ENCODE measurements at places on chromosomes 16 and 17. TPM values are rescaled to one million over a fixed set of nuclear protein-coding genes. Genes with fewer than 3 reads are reported as not detected.

DNA sequence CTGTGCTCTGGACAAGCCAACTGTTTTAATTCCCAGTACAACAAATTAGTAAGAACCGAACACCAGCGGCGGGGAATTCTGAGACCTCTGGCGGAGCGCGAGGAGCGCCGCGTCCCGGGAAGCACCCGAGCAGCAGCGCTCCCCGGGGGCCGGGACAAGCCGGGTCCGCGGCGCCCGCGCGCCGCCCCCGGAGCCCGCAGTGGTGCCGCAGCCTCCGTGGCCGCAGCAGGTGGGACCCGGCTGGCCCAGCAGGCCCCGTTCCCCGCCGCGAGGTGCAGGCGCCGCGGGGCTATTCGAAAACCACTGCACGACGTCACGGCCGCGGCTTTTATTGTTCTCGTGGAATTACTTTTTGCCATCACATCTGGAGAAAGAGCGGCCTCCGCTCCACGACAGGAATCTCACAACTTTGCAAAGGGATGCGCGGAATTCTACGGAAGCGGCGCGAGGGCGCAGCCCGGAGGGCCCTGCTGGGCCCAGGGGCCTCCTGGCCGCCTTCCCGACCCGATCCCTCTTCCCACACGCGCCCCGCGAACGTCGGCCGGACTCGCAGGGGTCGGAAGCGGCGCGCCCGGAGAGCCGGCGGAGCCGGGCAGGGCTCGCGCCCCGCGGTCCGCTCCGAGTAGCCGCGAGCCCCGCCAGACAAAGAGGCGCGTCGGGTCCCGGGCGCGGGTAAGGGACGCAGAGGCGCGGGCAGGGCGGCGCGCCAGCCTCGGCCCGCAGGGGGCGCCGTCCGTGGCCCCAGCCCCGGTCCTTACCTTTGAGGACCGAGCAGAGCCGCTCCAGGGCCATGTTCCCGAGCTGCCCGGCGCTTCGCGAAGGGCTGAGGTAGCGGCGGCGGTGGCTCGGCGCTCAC is 696 bp downstream of the NETO2 start:
- peak; percentile 62 for DNase-seq

- no peak for DNase-seq
Measured at GRCh38 chr16:27193300-27193990, 9.9 kb upstream of the KDM8 start.

DNA sequence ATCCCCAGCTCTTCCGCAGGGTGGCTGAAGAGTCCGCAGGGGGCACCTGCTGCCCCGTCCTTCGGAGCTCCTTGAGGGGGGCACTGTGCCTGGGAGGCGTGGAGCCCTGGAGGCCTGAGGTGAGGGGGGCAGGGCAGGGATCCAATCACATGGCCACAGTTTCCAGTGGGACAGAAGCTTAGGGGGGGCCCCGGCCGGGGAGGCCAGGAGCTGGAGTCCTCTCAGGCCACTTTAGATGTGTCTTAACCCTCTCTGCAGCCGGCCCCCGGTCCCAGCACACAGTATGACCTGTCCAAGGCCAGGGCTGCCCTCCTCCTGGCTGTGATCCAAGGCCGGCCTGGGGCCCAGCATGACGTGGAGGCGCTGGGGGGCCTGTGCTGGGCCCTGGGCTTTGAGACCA is 10.8 kb downstream of the ZNF213 start:
- no peak for DNase-seq

DNA sequence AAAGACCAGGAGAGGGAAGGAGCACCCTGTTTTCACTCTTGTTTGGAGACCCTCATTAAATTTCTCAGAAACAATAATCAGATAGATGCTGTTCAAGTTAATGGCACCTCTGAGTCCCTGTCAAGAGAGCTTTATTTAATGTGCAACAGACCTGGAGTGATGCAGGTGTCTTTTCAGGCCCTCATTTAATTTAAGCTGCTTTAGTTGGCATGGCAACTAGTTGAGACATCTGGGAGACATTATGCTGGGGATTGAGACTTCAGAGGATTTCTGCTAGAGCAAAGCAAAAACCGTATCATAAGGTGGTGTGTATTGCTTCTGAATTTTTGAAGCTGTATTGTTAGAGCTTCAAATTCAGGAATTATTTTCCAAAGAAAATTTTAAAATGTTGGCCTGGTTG is 108.5 kb downstream of the NLK start:
- no peak for DNase-seq

DNA sequence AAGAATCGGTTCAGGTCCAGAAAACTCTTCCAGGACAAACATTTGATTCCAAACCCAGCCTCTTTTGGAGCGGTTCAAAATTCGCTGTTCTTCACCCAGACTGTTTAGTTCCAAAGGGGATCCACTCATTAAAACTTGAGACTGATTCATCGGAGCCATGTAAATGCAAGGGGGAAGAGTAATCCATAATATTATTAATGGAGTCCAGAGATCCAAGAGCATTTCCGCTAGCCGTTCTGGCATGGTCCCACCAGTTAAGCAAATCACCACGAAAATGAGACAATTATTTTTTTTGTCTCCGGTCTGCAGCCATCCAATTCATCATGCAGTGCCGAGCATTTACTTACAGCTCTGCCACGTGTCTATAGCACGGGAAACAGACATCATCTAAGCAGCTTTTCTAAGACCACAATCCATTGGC is 15.1 kb downstream of the CDH8 start:
- no peak for DNase-seq

DNA sequence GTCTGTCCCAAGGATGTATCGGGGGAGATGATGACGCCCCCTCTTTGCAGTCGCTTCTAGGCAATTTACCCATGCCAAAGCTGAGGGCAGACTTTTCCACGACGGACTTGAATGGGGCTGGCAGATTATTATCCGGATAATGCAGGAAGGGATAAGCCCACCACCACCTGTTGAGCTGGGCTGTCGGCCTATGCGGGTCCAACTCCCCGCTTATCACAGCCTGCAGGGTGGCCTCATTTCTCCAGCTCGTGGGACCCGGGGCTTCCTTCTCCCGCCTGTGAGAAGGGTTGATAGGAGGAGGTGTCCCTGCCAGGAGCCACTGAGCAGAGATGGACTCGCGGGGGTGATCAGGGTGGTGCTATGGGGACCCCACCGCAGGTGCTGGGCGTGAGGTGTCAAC is 559 bp downstream of the CACNG5 start:
- DNase-seq, result no peak

DNA sequence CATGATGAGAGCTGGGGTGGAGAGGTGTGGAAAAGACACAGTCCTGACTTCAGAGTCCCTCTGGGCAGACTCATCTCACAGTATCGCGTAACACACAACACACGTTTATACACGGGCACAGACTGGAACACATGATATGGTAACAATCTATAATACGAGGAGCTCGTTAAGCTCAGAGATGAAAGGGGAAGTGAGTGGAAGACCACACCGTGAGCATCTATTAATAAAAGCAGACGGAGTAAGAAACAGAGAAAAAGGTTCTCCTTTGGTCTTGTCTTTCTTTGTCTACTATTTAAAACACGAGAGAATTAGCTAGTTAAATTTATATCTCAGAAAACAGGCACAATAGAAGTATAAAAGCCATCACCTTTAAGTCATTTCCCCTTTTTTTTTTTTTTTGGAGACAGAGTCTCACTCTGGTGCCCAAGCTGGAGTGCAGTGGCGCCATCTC is 13.5 kb downstream of the ANKRD11 start:
- no peak for DNase-seq

DNA sequence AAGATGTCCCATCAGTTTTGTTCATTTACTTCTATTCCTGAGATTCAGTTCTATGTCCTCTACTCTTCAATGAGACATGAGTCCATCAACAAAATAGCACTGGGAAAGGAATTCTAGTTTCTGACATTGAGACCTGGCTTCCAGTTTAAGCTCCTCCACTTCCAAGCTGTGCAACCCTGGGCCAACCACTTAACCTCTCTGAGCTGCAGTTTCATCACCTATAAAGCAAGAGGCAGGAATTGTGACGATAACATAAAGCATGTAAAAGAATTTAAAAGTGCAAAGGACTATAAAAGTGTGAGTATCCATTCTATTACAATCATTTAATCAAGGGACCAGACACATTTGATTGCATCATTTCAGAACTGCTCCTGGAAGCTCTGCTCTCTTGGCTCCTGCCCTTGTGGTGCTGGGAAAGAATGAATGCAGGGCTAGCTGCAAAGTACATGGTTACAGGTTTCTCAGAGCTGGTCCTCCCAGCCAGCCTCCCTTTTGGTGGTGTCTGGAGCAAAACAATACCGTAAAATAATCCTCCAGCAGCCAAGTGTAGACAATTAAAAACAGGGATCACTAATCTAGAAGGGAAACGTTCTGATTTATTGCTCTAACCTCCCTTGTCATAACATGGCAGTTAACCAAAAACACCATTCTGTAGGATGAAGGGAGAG is 113.9 kb downstream of the VPS53 start:
- DNase-seq, result peak; percentile 68

KRT14 gene
- polyA plus RNA-seq, result 0.62 TPM

DNA sequence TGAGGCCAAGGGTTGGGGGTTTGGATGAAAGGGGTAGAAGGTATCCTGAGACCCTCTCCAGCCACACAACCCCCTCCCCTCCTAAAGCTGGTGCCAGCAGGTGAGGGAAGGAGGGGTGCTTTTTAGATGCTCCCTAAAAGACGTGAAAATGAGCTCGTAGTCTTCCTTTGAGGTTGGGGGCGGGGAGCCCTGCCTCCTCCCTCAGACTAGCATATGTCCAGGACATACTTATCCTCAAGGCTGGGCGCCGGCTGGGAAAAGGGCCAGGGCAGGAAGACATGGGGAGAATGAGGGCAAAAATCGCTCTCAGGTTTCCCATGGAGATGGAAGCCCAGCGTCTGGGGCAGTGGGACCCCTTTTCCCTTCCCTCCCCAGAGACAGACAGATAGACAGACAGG is 26.7 kb downstream of the SRCIN1 start:
- no peak for DNase-seq

DNA sequence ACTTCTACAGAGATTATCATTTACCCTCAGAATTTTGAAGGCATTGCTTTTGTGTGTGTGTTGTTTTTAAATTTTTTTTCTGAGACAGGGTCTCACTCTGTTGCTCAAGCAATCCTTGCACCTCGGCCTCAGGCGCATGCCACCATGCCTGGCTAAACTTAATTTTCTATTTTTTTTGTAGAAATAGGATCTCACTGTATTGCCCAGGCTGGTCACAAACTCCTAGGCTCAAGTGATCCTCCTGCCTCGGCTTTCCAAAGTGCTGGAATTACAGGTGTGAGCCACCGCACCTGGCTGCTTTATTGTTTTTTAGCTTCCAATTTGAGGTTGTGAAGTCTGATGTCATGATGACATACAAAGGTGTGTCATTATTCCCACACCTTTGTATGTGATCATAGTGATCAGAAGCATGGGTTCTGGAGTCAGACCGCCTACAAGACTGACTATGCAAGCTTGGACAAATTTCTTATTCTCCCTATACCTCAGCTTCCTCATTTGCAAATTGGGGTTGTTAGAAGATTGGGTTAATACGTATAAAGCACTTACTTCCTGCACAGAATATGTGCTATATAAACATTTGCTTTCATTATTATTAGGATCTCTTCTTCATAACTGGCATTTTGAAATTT is 5.8 kb downstream of the SEPHS2 start:
- no peak for DNase-seq

All from fibroblast of lung (primary cell).